ENCODE measurements at places on chromosomes 11 and 22. TPM values are rescaled to one million over a fixed set of nuclear protein-coding genes. Genes with fewer than 3 reads are reported as not detected.

Gene PGA5
- 5.0 TPM for total RNA-seq

Gene MUC5AC
- not detected for total RNA-seq

DNA sequence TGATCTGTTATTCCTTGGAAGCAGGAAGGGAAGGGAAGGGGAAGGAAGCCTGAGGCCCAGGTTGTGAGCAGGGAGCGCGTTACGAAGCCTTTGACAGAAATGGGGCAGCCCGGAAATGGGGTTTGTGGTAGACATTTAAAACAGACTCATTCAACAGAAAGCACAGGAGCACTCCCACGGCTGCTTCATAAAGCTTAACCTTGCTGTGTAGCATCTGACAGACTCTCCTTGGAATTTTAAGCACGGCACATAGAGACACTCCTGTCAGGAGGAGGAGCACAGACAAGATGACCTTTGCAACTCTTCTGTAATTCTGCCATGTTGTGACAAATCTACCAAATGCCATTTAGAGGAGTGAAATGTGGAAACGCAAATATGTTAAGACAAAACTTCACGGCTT, 131.6 kb downstream of the FBXO7 start:
- no peak for DNase-seq

DNA sequence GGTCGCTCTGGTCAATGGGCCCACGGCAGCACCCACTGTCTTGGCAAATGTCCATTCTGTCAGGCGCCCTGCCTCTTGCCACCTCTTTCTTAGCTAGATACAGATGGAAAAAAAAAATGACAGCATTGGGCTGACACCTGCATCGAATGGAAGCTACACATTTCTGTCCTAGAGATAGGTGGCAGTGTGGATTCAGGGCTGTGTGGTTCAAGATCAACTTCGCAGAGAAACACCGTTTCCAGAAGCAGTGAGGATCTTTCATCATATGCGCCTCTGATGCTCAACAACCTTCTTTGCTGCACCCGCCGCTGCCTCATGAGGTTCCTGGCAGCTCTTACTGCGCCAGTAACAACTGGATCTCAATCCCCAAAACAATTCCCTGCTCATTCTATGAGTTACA, 236.3 kb downstream of the KIRREL3 start:
- DNase-seq, result no peak

DNA sequence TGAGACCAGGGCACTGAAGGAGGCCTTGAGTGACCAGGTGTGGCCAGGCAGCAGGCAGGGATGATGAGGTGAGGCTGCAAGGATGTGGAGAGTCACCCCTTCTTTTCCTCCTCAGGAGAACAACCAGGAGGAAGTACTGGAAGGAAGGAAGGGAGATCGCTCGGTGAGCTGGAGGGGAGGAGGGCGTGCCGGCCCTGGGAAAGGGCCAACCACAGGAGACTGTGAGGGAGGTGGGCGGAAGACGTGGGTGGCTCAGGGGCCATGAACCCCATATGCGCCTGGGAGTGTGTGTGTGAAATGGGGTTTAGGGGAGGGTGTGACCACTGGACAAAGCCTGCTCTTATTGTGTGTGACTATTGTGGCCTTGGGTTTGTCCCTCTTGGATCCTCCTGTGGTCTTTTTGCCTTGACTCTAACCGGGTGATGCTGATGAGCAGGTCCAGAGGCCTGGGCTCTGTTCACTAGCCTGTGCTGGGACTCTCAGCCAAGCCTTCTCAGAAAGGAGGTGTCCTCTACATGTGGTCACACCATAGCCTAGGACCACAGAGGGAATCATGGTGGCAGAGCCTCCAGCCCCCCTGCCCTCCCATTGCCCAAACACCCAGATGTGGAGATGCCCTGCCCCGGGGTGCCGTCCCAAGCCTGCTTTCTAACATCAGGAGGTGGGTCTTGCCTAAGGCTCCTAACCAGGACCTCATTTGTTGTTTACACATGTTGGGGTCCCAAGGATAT, 41.3 kb upstream of the TUB start:
- DNase-seq, result no peak

GRCh38 chr22:45473626-45474237, 29.0 kb upstream of the FBLN1 start:
- peak; percentile 6 for DNase-seq

- no peak for DNase-seq
Measured at GRCh38 chr11:15849257-15849656, 507.1 kb downstream of the SOX6 start.
